ENCODE measurements at places on chromosomes 1 and 21.

- no peak for DNase-seq
Observed at GRCh38 chr1:234089396-234089795, 184.9 kb downstream of the SLC35F3 start.

GRCh38 chr1:170262276-170262939 is 116.6 kb downstream of the NTMT2 start:
- DNase-seq: no peak

- no peak for DNase-seq
Observed at GRCh38 chr1:226397011-226397926, 10.6 kb downstream of the PARP1 start.

DNA sequence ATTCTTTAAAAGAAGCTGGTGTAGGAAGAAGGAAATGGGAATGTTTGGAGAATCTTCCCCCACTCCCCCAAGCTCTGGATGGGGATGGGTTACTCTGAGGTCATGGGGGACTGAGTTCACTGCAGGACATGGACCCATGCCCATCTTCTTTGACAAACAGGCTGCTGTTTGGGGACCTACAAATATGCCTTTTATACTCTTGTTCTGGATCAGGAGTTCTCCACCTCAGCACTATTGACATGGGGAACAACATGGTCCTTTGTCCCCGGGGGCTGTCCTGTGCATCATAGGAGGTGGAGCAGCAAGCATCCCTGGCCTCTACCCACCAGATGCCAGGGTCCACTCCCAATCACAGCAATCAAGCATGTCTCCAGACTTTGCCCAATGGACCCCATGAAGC is 365.8 kb upstream of the C1orf174 start:
- no peak for DNase-seq

DNA sequence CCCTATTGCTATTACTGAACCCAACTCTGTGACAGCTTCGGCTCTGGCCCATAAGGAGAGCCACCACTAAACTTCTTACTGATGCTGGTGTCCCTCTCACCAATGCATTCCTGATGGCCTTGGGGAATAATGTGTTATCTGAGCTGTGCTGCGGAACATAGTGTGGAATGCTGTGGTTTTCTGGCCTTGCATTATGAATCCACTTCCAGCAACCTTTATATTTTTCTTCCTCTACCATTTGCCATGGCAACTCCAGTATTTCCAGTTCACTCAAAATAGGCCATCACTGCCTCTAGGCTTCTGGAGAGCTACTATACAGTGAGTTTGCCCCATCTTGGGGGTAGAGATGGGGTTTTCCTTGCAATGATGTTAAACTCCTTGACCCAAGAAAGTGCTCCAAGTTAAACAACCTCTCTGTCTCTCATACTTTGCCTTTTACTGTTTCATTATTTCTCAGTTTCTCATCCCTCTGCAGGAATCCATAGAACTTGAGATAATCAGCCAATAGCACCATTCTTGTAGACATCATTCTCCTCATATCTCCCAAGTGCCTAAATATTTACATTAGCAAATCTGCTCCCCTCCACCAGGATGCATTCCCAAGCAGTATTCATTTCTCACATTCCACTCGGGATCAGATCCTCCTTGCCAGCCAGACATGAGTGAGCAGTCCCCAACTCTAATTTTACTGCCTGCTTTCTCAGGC is 11.1 kb upstream of the RAVER2 start:
- no peak for DNase-seq

DNA sequence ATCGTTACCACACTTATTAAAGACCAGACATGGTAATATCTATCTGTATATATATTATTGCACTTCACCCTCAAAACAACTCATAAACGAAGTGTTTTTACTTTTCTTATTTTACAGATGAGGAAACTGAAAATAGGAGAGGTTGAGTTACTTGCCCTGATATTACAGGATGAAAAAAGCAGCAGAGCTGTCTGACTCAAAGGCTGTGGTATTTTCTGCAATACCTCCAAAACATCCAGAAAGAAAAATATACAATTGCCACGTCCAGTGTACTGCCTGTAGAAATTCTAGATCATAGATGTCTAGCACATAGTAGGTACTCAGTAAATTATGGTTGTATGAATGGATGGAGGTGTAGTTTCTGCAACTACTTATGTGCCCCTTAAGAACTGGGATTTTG is 5.2 kb upstream of the TARBP1 start:
- no peak for DNase-seq

DNA sequence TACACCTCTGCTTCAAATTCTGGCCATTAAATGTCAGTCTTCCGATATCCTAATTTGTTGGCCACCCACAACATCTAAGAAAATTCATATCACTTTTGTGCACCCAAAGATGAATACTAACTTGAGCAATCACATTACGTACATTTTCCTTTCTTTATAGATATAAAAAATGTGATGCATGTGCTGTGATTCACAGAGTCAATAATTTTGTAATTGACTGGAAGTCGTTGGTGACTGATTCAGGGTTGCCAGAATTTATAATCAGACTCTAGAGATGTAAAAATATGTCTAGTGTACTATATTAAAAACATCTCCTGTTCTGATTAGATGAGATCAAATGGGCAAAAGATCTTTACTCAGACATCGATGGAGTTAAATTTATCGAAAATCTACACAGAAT is 150.0 kb upstream of the KCTD3 start:
- no peak for DNase-seq

GRCh38 chr1:242827538-242827937 is 303.0 kb upstream of the PLD5 start:
- no peak for DNase-seq

GRCh38 chr1:245599371-245600174 is 444.8 kb downstream of the KIF26B start:
- no peak for DNase-seq

GRCh38 chr1:76433526-76433925 is 359.0 kb downstream of the ST6GALNAC3 start:
- DNase-seq: no peak

GRCh38 chr1:16005597-16005996 is 1.6 kb downstream of the SRARP start:
- no peak for DNase-seq

- no peak for DNase-seq
Observed at GRCh38 chr1:7287013-7287412, 484.1 kb upstream of the VAMP3 start.

GRCh38 chr1:23984417-23985186 is 4.5 kb upstream of the SRSF10 start:
- no peak for DNase-seq

- no peak for DNase-seq
Observed at GRCh38 chr21:38080888-38081287, 164.6 kb upstream of the KCNJ6 start.

- DNase-seq: no peak
Observed at GRCh38 chr21:33687634-33688033, 45.3 kb downstream of the ITSN1 start.

DNA sequence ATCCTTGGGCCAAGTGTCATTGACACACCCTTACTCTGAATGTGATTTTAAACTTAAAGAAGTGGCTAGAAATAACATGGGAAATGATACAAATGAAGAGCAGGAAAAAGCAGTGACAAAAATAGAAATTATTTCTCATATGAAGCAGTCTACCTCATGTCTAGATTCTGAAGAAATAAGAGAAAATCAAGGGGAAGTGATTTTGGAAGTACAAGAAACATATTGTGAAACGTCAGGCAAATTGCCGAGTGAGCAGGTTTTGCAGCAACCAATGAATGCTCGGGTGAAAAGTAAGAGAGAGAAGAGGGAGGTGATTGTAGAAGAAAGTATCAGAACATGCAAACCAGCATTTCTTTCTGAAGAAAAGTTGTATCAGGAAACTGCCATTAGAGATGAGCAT is 130.7 kb downstream of the MACF1 start:
- no peak for DNase-seq

DNA sequence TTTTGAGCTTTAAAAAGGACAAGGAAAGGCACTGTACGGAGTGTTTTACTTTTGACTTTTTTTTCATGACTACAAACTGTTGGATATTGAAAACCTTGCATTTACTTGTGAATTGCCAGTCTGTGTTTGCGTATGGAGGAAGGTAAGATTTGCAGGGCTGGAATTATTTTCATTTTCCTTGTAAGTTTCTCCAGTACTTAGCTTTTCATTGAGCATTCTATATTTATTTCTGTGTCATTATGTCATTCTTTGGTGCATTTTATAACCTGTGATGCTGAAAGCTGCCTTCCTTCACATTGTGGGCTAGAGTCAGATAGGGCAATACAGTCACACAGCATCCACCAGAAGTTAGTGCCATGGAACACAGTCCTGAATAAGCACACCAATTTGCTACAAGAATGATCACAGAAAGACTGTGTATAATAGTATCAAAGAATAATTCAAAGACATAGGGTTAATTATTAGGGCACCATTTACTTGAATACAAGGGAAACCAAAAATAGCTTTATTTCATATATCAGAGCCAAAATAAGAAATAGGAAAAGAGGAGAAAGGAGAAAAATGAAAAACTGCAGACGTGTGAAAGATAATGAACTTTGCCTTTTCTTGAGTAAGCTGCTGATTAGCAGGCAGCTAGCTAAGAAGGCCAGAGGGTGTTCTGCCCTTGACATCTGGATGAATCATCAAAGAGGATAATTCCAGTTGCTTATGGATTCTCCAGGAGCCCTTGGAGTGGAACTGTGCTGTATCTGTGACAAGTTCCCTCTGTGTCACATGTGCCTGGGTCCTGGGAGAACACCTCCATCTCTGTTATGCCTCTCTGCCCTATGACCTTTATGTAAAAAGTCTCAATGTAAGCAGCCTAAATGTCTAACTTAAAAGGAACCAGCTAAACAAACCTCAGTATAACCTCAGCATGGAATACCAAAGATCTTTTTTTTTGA is 8.0 kb upstream of the FAM20B start:
- no peak for DNase-seq

DNA sequence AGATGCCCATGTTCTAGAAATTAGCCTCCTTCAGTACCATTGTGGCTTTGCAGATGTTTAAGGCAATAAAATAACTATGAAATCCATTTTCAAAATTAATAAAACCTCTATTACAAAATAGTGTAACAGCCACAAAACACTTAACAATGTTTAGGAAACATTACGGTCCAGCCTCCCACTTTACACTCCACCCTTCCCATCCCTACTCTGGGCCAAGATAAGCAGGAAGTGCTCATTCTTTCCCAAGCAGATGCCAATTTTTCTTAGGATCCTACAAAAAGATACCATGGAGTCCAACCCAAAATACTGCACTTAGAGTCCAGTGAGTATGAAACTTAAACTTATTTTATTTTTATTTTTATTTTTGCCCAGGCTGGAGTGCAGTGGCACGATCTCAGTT is 150.8 kb downstream of the NR5A2 start:
- no peak for DNase-seq

GRCh38 chr1:56545711-56546110 is 33.7 kb downstream of the PLPP3 start:
- DNase-seq: no peak

- no peak for DNase-seq
Observed at GRCh38 chr1:219659005-219659600, 46.2 kb upstream of the ZC3H11B start.

GRCh38 chr1:30036229-30036547 is 687.2 kb downstream of the MATN1 start:
- DNase-seq: no peak

GRCh38 chr1:46102769-46103476 is 29.5 kb downstream of the PIK3R3 start:
- no peak for DNase-seq

GRCh38 chr1:64810001-64810400 is 65.1 kb downstream of the RAVER2 start:
- no peak for DNase-seq

GRCh38 chr1:20603504-20604464 is 14.9 kb downstream of the CDA start:
- no peak for DNase-seq

- DNase-seq: no peak
Observed at GRCh38 chr1:226606311-226607267, 58.0 kb downstream of the STUM start.

- DNase-seq: no peak
Observed at GRCh38 chr1:169327875-169328274, 39.7 kb downstream of the NME7 start.

- DNase-seq: no peak
Observed at GRCh38 chr1:232872738-232873137, 67.5 kb downstream of the MAP10 start.

DNA sequence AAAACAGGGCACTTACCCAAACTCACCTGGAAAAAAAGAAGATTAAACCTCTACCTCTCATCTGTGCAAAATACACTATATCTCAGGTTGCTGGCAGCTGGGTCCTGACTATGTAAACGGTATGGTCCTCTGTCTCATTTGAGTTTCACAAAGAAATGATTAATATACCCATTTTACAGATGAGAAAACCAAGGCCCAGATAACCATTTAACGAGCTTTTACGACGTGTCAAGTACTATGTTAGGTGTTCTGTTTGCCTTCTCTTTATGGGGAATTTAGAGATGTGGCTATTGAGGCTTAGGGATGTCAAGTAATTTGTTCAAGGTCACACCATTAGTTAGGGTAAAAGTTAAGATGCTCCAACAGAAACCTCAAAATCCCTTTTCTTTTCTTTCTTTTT is 140.4 kb upstream of the USP24 start:
- no peak for DNase-seq

- DNase-seq: no peak
Observed at GRCh38 chr21:37668462-37669239, 247.6 kb downstream of the KCNJ6 start.

GRCh38 chr1:221801251-221801661 is 59.4 kb upstream of the DUSP10 start:
- DNase-seq: no peak

- no peak for DNase-seq
Observed at GRCh38 chr21:32233722-32234301, 45.0 kb downstream of the MIS18A start.

DNA sequence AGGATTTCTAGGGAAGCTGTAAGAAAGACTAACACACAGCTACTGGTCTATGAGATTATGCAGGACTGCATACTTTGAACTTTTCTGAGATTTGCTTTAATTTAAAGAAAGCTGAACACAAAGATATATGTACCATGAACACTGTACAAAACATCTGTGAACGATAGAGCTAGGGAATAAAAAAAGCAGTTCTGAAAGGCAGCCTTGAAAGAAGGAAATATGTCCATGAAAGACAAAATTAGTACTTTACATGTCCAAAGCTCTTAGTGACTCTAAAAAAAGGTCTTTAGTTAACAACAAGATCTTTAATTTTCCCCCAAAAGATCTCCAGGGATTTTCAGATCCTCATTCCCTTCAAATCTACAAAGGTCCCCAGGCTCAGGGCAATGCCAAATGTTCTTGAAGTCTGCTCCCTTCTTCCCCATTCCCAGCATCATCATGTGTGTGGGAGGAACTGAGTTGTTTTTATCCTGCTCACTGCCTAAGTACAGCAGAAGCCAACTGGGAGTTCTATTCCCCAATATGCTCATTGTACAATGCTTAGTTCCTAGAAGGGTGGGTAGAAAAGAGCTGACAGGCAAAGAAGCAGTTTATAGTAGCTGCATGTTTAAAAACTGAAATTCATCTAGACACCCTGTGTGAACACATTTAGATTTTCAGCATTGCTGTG is 60.1 kb upstream of the PTCH2 start:
- DNase-seq: no peak

GRCh38 chr1:183310753-183311479 is 107.3 kb downstream of the NMNAT2 start:
- no peak for DNase-seq
